Stomach (tissue), 19 donors: ENCODE measurements at places on chromosomes 13 and 19. TPM values are rescaled to one million over a fixed set of nuclear protein-coding genes. Genes with fewer than 3 reads are reported as not detected.

- no peak for DNase-seq
Observed at GRCh38 chr19:2037651-2038255, 13.3 kb downstream of the MKNK2 start.

ZNF570 gene
- total RNA-seq = 6.7 TPM

IL12RB1 gene
- 9.3 TPM for total RNA-seq

DNA sequence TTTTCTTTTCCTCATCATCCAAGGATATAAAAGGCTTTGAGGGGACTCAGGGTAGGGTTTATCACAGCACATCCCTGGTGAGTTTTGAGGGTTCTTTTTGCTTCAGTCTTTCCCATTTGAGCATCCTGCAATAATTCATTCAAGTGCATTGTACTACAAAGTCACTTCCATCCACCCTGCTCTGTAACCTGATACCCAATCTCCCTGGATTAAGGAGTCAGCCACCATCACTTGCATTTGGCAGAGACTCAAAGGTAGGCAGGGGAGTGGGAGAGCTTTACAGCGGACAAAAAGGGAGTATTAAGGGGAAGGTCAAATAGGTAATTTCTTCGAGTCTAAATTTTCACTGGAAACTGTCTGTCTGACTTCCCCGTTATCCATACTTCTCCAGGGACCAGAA lies 216.1 kb upstream of the TMTC4 start:
- DNase-seq = no peak

WDR87 gene
- not detected for total RNA-seq

MED16 gene
- 16.7 TPM for total RNA-seq

TEX101 gene
- not detected for total RNA-seq

DNA sequence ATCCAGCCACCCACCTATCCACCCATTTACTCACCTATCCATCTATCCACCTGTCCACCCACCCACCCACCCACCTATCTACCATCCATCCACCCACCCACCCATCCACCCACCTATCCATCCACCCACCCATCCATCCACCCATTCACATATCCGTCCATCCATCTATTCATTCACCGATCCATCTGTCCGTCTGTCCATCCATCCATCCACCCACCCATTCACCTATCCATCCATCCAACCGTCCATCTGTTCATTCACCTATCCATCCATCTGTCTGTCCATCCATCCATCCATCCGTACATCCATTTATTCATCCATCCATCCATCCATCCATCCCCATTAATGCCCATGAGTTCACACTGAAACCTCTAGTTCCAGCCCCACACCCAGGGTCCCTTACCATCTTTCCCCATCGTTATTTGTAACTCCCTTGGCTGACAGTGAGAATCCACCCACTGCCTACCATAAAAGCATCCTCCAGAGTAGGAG lies 31.3 kb downstream of the KDM4B start:
- no peak for DNase-seq

LILRB5 gene
- 2.8 TPM for total RNA-seq

- DNase-seq = no peak
Observed at GRCh38 chr13:23817136-23817535, 72.1 kb downstream of the MIPEP start.

DNA sequence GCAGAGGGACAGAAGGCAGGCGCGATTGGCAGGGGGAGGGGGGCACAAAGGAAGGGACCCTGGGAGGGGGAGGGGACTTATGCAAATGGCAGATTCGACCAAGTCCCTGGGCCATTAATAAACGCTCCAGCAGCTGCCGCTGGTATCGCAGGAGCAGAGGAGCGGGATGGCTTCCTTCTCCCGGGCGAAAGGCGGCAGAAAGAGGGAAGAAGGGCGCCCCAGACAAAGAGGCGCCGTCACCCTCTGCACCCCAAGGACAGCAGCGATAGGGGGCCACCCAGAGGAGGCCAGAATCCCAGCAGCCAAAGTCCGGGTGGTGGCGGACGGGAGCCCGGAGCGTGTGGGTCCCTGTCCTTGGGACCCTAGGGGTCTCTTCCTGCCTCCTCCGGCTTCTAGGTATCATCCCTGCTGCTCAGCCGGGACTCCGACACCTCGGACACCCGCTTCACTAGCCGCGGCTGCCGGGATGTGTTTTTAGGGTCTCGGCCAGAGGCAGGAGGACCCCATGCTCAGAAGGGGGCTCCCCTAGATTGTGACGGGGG lies 1.9 kb downstream of the PTPRS start:
- DNase-seq = no peak
